ENCODE measurements at places on chromosomes 6 and 20.

DNA sequence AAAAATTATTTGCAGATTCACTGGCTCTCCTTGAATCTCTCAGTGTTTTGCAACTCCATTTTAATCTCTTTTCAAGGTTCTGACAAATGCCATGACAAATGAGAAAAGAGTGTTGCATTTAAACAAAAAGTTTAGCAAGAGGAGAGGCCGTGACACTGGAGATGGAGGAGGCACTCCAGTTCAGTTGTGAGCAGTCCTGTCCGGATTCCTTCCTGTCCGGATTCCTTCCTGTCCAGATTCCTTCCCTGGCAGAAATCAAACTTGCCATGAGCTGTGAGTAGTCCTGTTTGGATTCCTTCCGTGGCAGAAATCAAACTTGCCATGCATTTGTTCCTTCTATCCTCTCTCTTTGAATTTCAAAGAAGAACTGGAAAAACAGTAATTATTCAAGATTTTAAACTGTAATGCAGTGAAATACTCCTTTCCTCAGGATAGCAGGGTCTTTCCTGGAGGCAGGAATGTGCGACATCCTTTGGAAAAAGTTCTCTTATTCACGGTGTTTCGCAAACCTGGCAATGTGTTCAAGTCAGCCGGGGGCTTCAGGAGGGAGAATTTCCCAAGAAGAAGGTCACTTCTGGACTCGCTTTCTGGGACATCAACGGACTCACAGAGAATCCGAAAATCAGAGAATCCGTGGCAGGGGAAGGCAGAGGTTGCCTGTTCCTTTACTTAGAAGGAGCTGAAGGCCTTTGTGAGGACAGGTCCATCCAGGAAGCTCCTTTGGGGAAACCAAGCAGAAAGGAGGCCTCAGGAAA is 48.7 kb upstream of the DACT2 start:
- DNase-seq, result no peak

- no peak for DNase-seq
Measured at GRCh38 chr6:159104931-159105330, 60.1 kb upstream of the TAGAP start.

- DNase-seq, result no peak
Measured at GRCh38 chr6:4999586-4999985, 4.3 kb downstream of the RPP40 start.

DNA sequence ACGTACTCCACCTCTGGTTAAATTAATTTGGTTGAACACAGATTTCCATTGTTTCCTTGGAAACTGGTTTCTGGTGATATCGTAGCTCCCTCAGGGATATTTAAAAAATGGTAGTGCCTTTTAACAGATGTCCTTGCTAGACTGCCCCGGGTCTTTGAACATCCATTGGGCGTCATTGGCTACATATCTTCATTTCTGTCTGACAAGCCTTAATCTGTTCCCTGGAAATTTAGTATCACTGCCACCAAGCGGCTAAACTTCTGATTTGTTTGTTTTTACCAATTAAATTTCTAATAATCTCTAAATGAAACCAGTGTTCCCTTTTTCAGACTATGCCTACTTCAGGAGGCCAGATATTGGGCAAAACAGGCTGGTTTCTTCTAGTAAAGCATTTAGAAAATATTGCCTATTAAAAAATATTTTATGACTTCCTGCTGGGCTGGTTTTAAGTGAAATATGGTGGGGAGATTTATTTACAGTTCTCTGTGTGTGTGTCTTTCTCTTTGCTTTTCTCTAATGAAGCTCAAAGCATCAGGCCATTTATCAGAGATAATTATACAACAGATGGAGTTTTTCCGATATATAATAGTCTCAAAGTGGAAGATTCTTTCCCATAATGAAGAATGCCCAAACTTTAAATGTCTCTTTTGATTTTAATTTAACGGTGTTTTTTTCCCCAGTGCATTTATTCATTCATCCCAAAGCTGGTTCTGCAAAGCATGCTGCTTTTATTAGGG is 249.5 kb downstream of the ZFAND3 start:
- DNase-seq, result no peak

DNA sequence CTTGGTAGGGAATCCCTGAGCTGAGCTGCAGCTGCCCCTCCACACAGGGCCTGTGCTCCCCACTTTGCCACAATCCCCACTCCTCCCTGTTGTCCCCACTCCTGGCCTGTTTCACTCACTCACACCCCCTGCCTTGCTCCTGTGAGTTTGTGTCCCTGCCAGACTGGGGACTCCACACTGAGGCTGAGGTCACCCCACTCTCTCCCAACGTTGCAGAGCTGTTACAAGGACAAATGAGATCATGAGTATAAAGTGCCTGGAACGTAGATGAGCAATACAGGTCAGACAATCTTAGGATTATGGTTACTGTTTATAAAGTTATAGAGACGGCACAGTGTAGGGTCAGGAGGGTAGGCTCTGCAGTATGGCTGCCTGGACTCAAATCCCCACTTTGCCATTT is 426.0 kb upstream of the SULF2 start:
- DNase-seq, result no peak

GRCh38 chr6:156279261-156279969 is 497.8 kb upstream of the ARID1B start:
- DNase-seq, result no peak

- no peak for DNase-seq
Measured at GRCh38 chr6:157767775-157768156, 55.3 kb upstream of the SNX9 start.

DNA sequence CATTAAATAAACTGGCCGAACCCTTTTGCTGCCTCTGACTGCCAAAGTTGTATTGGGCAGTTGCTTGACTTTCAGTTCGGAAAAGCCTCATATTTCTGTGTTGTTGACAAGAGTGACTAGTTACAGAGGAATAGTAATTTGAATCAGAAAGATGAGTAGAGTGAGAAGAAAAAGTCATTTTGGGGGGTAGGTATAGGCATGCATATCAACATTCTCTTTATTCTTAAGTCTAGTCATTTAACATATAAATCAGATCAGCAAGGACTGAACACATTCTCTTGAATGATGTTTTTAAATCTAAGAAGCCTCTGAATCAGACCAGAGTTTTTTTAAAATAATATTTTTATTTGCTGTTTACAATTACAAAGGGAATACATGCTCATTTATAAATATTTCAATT is 4.9 kb upstream of the LMBRD1 start:
- DNase-seq, result no peak

DNA sequence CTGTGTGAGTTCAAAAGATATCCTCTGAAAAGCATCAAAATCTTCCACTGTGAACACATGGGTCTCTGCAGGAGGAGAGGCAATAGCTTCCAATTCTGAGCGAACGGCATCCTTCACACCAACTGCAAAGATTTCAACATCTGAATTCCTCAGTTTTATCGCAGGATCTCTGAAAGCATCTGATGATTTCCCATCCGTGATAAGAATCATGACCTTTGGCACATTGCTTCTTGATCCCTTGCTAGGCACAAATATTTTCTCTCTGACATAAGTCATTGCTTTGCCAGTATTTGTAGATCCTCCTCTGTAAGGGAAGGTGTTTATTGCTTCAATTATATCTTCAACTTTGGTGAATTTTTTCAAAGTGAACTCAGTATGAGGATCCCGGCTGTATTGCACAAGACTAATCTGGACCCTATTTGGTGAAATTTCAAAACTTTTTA is 22.7 kb downstream of the COL12A1 start:
- DNase-seq, result no peak

DNA sequence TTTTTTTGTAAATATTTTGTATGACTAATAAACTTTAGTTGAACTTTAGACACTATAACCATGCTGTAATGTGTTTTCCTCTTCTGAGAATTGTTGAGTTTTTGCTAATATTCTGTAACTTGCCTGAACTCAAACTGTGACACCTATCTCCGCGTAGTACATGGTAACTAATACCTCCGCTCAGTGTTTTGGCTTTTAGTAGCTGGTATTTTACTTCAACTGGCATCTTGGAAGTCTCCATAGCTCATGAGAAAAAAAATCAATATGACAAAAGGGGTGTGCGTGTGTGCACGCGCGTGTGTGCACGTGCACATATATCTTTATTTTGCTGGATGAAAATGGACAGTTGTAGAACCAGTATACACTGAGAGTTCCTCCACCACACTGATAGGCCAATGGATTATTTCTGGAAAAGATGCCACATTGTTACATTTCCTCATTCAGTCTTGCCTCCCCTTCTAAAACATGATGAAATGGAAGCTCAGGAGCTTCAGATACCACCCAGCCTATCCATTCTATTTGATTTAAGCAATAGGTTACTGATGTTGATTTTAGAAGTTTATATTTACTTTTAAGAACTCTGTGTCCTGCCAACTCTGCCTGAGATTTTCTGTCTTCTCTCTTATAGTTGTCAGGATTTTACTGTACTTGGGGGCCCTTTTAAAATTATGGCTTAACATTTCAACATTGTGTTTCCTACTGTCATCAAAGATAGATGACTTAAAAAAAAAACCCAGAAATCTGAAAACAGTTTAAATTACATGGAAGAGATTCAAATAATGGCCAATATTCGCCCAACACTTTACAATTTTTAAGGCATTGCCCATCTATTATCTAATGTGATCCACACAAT is 16.3 kb upstream of the ADGRG6 start:
- DNase-seq, result no peak

DNA sequence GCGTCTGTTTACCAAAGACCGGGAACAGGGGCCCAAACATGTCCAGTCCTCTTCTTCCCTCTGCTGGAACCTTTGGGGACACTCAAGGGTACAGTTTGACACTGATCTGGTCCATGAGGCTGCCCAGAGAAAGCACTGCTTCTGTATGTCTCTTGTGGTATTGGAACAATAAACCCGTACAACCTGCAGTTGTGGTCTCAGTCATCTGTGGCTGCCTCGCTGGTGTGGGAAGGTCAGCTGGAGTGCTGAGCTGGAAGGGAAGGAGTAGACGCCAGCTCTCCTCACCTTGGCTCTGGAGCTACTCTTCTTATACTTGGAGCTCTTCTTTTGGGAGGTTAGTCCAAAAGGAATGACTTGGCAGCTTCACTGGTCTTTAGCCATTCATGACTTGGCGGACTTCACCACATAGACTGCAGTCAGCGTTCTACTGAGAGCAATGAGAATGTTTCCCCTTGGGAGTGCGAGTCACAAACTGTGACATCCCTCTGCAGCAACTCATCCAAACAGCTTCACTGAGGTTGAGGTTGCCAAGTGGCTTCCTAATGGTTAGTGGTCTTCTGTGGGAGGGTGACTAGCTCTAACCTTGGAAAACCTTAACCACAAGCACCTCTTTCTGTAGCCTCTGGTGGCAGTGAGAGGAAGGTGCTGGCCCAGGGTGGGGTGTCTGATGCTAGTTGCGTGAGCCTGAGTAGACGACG is 81.2 kb downstream of the ASXL1 start:
- no peak for DNase-seq

GRCh38 chr20:22901164-22901563 is 133.9 kb upstream of the SSTR4 start:
- DNase-seq, result no peak

GRCh38 chr6:26215585-26216358 is 128.5 kb downstream of the HFE start:
- peak; percentile 50 for DNase-seq

DNA sequence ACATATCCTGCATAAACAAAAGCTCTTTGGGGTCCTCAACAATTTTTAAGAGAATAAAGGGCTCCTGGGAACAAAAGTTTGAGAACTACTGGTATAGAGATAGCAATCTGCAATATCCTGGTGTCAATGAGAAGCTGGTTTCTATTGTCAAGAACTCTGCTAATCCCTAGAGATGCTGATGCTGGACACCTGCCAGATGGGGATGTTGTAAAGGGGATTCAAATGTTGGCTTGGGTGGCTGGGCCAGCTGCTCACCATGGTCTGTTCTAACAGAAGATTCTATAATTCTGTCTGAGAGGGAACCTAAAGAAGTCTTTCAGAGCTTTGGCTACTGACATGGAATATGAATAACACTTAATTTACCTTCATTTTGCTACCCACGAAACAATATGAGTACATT is 137.8 kb downstream of the BTBD9 start:
- no peak for DNase-seq

DNA sequence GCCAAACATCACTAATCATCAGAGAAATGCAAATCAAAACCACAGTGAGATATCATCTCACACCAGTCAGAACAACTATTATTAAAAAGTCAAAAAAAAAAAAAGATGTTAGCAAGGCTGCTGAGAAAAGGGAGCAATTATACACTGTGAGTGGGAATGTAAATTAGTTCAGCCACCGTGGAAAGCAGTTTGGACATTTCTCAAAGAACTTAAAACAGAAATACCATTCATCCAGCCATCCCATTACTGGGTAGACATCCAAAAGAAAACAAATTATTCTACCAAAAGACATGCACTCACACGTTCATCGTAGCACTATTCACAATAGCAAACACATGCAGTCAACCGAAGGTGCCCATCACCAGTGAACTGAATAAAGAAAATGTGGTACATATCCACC is 213.9 kb downstream of the TTLL2 start:
- DNase-seq, result no peak

GRCh38 chr6:106694343-106694742 is 65.0 kb downstream of the QRSL1 start:
- no peak for DNase-seq

DNA sequence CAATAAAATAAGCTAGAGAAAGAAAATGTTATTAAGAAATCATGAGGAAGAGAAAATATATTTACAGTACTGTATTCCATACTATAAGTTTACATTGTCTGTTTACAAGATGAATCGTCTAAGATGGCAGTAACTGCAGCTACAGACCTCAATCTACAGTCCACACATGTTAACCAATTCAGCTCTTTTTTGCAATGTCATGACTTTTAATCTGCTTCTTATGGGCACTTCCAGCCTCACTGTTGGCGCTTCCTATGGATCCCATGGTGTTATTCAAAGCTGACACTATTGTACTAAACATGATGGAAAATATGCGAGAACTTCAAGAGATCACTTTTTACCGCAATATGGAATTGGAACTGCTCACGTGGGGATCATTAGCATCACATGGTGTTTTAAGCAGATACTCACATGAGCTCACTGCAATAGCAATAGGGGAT is 451.5 kb upstream of the CITED2 start:
- no peak for DNase-seq
